ENCODE measurements at places on chromosomes 16 and 17.

DNA sequence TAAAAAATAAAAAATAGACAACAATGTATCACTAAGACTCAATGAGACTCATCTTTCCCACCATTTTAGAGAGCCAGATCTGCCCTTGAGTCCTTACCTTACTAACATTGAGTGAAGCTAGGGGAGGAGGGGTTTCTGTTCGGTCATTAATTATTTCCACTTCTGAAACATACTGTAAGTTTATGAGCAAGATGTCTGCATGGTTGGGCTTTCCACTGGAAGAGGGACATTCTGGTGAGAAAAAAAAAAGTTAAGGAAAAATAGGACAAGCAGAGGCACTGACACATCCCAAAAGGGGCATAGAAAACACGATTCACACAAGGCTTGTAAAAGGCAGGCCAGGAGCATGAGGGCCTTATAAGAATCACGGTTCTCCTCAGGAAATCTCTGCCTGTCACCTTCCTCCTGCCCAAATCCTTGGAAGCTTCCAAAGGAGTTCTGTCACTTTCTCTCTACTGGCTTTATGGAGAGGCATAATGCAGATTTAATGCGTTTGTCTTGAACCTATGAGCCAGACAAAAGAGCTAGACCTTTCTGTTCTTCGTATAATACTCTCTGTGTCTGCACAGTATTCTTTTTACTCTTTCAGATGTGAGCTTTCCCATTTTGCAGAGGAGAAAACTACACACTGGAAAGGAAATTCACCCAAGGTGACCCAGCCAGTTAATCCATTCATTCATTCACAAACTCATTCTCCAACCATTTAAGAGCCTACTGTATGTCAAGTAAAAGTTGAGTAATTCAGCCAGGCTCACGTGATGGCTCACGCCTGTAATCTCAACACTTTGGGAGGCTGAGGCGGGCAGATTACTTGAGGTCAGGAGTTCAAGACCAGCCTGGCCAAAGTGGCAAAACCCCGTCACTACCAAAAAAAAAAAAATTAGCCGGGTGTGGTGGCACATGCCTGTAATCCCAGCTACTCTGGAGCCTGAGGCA lies 2.5 kb downstream of the LSM12 start:
- no peak for DNase-seq

DNA sequence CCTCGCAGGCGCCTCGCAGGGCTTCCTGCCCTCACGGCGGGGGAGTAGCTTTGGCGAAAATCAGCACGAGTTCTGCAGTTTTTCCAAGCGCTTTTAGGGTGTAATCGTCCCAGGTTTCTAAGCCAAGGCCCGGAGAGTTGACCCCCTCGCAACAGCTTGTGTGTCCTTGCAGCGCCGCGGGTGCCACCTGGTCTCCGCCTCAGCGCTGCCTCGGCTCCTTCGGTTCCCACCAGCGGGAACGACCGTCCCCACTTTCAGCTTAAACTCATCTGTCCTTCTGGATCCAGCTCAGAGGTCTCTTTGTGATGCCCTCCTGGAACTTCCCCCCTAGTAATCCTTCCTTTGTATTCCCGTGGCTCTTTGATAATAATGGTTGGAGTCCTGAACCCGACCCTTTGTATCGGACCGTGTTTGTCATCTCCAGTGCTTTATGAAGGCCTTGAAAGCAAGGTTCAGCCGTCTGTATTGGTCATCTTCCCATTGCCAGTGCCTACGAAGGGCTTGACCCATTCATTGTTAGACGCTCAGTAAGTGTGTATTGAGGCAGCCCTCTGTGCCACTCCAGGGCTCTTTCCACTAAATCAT lies 858 bp upstream of the SMARCE1 start:
- no peak for DNase-seq

DNA sequence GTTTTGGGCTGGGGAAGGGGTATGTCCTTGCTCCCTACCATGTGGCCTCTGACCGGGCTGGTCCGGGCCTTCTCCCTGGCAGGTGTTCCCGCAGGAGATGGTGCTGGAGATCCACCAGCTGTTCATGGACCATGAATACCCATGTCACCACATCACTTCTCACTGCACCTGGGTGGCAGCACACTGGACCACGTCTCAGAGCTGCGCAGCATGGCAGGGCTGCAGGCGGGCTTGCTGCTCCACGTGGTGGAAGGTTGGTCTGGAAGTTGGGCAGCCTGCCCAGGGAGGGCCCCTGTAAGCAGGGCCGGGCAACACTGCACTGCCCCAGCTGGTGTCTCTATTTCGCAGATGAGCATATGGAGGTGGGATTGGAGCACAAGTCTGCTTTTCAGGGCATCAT lies 169.5 kb upstream of the ZNF267 start:
- DNase-seq, result no peak

- no peak for DNase-seq
These were observed 62.7 kb downstream of the KNOP1 start for GRCh38 chr16:19655242-19655777.

GRCh38 chr17:80034791-80035686 lies 633 bp downstream of the TBC1D16 start:
- peak; percentile 12 for DNase-seq

DNA sequence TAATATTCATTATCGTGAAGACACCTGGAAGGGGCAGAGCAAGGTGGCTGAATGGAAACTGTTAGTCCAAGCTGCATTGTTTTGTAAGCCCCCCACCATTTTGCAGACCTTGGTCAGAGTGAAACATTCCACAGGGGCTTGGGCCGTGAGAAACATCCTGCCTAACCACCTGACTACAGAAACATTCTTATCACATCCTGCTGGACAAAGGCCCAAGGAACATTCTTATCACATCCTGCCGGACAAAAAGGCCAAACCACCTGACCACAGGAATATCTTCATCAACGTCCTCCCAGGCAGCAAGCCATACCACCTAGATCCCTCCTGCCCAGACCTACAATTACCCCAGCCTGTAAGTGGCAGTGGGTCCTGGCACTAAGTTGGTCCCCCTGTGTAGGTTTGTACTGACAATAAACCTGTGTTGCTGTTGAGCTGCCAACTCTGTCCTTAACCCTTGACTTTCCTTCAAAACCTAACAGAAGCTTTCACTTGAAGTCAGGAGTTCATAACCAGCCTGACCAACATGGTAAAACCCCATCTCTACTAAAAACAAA lies 19.6 kb downstream of the ATF7IP2 start:
- DNase-seq, result peak; percentile 51

Measured in hematopoietic multipotent progenitor cell treated with erythropoietin and hydrocortisone succinate and interleukin-3 and kit ligand, for 8 days (in vitro differentiated cells).